Activated T-helper 9 cell treated with anti-CD3 and anti-CD28 coated beads, Interleukin-2, amount 50 U/mL, for 16 hours (primary cell): ENCODE measurements at places on chromosomes 13 and 19.

- DNase-seq, result no peak
Measured at GRCh38 chr13:111115965-111116521, 933 bp downstream of the ARHGEF7 start.

- DNase-seq, result no peak
Measured at GRCh38 chr13:112928972-112929782, 39.8 kb upstream of the MCF2L start.

DNA sequence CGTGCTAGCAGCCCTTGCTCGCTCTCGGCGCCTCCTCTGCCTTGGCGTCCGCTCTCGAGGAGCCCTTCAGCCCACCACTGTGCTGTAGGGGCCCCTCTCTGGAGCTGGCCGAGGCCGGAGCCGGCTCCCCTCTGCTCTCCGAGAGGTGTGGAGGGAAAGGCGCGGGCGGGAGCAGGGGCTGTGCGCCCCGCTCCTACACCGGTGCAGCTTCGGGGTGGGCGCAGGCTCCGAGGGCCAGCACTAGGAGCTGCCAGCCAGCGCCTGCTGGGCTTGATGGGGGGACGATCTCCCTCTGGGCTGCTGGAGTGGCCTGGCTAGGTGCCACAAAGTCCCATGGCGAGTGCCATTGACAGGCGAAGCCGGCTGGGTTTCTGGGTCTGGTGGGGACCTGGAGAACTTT lies 365.5 kb downstream of the SLITRK1 start:
- no peak for DNase-seq

DNA sequence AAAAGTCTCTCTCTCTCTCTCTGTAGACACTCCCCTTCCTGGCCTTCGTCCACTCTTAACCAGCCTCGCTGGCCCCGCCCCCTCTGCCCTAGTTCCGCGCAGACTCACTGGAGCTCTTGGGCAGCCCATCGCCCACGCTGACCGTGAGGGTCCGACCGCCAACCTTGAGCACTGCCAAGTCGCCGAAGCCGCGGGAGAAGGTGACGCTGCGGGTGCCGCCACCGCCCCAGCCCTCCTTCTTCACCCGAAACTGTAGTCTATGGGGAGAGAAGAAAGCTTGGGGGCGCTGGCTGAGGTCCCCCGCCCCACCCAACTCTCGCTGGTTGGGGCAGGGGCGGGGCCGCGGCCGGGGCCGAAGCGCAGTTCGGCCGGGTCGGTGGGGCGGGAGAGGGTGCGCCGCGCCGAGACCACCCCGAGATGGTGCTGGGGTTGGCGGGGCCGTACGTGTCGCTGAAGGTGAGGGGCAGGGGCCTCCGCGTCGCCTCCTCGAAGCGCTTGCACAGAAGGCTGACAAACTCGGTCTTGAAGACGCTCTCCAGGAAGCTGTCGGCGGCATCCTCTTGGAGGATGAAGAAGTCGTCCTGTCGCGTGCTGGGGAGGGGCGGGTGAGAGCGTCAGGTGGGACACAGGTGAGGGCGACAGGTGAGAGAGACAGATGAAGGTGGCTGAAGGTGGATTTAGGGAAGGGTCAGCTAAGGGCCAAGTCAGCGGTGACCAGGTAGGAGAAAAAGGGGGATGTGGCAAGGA lies 12.6 kb upstream of the ZNF414 start:
- no peak for DNase-seq

GRCh38 chr13:87536899-87537298 lies 134.3 kb upstream of the SLITRK5 start:
- no peak for DNase-seq

DNA sequence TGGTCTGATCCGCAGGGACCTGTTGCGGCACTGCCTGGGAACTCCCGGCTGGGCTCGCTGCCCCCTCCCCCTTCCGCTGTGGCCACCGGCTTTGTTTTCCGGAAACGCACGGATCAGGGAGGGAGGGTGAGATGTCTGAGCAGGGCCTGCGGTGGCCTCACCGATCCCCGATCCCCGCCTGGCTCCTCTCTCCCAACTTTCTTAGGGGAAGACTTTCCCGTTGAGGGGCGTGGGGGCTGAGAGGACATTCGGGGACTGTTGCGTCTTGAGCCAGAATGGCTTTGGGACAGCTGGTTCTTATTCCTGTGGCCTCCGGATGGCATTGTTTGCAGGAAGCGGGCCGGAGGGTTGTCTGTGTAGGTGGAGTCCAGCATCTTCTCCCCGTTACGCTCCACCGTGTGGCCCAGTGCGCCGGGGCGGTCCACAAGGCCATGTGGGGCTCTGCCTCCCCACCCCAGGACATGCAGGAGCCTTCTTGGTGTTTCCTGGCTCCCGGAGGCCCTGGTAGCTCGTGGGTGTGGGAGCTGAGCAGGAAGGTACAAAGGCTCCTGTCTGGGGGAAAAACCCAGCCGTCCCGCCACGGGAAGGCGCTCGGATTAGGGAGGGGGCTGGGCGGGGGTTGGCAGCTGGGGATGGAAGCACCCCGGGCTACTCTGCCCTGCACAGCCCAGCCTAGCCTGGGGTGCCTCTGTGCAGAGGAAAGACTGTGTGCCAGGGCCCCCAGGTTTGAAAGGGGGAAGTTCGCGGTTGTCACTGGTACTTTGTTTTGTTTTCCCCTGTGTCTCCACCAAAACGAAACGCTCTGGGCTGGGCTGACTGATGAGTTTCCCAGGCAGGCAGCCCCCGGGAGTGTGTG lies 1.3 kb downstream of the CSNK1G2 start:
- DNase-seq, result peak; percentile 71

- no peak for DNase-seq
Measured at GRCh38 chr13:114069376-114070097, 62.9 kb downstream of the RASA3 start.

DNA sequence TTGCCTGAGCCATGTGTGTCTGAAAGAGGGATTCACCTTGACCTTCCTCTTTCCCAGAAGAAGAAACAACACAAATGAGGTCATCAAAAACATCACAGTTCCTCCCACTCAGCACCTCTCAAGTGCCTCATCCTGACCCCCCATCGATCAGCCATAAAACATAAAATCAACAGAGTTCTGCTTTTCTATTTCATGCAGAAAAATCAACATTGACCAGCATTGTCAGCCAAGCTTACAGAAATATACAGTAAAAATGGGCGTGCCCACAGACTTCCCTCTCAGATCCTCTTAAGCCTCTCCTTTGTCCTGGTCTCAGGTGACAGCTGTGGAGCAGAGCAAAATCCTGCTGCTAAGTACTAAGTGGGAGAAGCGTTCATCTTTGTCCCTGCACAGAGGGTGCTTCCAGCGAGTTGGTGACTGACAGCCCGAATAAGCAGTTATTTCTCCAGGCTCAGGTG lies 213.3 kb downstream of the OLFM4 start:
- no peak for DNase-seq

GRCh38 chr19:39139971-39140453 lies 14.4 kb downstream of the PAK4 start:
- no peak for DNase-seq

DNA sequence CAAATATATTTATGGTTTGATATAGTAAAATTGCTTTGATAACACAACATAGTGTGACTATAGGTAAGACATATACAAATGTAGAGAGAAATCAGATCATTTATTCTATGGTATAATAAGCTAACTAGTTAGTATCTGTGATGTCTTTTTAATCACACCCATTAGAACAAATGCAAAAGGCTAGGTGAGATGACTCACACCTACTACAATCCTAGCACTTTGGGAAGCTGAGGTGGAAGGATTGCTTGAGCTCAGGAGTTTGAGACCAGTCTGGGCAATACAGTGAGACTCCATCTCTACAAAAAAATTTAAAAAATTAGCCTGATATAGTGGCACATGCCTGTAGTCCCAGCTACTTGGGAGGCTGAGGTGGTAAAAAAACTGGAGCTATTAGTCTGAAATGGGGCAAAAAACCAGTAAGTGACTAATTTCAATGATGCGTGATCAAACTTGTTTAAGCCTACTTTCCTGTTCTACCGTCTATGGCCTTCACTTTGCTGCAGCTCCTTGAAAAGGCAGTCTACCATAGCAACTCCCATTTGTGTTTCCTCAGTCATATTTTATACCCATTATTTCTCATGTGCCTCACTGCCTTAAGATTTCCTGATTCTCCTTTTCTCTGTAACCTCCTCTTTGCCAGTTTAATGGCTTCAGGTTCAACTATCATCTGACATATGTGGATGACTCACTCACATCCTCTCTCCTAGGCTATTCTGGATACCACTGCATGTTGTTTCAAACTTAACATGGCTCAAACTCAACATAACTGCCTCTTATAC lies 12.5 kb downstream of the ALG5 start:
- DNase-seq, result no peak

DNA sequence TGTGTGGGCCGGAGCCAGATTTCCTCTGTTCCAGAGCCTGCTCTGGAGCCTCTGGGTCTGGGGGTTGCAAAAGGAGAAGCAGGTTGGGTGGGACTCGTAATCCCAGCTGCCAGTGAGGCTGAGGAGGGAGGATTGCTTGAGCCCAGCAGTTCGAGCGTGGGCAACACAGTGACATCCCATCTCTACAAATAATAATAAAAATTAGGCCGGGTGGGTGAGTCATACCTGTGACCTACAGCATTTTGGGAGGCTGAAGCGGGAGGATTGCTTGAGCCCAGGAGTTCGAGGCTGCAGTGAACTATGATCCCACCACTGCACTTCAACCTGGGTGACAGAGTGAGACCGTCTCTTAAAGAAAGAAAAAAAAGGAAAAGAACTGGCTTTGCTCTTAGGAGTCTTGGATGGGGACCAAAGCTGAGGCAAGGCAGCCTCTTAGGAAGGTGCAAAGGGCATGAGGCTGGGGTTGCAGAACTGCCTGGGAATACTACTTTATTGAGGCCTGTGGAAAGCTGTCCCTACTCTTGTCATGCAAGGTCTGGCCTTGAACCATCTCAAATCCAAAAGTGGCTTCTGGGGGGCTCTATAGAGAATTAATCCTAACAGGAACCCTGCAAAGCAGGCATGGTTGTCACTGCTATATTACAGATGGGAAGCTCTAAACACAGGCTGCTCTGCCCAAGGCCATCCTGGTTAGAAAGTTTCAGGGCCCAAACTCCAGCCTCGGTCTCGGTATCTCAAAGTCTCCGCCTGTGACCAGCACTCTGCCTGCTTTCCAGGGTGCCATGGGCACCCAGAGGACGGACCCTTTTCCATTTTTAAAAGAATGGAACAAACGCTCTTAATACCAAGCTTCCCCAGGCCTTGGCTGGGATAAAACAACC lies 880 bp upstream of the C19orf12 start:
- no peak for DNase-seq

GRCh38 chr19:31602548-31602947 lies 253.3 kb upstream of the TSHZ3 start:
- DNase-seq, result no peak

- DNase-seq, result no peak
Measured at GRCh38 chr13:81017513-81018152, 676.7 kb upstream of the SPRY2 start.

GRCh38 chr13:108195861-108196260 lies 19.5 kb downstream of the LIG4 start:
- no peak for DNase-seq

DNA sequence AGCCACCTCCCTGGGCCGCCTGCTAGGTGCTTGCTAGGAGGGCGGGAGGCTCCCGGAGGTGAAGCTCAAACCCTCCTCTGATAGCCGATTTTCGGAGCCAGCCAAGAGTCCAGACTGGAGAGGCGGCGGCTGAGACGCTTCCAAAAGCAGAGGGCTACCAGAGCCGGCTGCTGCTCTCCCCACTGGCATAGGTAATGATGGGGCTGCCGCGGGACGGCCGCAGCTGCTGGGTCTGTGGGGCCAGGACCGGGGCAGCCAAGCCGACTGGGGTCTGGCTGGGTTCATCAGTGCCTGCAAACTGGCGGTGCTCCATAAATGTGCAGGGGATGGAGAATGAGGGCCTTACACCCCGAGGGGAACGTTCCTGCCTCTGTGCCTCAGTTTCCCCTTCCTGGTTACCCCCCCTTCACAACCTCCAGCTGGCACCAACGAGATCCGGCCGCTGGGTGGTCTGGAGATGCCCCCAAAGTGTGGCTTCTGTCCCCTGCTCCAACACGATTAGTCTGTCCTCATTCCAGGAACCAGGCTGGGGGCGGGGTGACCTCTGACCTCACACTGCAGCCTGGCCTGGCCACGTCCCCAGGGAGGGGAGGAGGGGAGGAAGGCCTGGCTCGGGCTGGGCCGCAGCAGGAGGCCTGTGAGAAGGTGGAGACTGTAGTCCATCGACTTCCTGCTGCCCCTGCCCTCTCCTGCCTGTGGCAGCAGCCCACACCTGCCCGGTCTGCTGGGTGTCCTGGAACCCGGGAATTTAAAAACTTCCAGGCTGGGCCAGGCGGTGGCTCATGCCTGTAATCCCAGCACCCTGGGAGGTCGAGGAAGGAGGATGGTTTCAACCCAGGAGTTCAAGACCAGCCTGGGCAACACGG lies 3.8 kb upstream of the WDR18 start:
- DNase-seq, result no peak

- DNase-seq, result no peak
Measured at GRCh38 chr19:6374711-6375410, 872 bp downstream of the PSPN start.

DNA sequence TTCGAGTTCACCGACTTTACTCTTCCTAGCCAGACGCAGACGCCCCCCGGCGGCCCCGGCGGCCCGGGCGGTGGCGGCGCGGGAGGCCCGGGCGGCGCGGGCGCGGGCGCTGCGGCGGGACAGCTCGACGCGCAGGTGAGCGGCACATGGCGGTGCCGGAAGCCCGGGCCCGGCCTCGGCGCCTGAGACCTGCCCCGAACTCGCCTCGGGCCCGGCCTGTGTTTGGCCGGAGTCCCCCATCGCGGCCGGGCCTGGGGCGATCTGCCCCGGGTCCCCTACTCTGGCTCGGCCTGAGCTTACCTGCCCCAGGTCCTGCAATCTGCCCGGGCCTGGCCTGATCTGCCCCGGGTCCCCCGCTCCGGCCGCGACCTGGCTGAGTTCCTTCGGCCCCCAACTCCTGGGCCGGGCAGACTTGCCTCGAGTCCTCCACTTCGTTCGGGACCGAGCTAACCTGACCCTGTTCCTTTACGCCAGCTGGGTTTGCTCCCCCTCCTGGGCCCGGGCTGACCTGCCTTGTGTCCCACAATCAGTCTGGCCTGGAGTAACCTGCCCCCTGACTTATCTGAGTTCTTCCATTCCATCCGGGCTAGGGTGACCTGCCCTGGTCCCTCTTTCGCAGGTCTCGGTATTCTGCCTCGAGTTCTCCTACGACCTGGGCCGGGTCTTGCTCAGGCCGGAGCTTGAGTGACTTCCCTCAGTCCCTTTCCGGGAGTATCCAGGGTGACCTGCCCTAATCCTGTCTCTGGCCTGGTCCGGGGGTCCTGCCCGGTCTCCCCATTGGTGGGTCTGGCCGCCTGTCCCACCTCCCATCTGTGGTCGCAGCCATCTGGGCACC lies 764 bp downstream of the UPF1 start:
- no peak for DNase-seq

GRCh38 chr19:57587529-57587928 lies 3.6 kb downstream of the ZIK1 start:
- no peak for DNase-seq

GRCh38 chr13:24649688-24650043 lies 30.5 kb upstream of the ATP12A start:
- no peak for DNase-seq

DNA sequence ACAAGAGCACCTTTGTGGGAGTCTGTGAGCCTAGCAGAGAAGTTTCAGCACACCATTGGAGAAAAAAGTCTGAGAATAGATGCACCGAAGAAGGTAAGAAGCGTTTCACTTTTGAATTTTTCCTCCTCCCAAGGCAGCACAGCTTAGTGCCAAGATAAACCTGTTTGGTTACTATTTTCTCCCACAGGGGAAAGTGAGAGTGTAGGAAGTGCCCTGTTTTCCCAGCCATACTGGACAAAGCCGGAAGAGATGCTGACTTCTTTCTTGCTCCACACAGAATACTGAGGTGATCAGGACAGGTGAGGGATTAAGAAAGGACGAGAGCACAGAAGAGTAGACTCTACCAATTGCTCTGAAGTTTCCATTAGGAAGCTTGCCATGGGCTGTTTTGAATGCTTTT lies 1011.0 kb upstream of the MIR17HG start:
- no peak for DNase-seq
